ENCODE measurements at places on chromosomes 7 and 10. TPM values are rescaled to one million over a fixed set of nuclear protein-coding genes. Genes with fewer than 3 reads are reported as not detected.
A peak's percentile ranks its signal among the peaks of the same experiment; 100 is the strongest.

DNA sequence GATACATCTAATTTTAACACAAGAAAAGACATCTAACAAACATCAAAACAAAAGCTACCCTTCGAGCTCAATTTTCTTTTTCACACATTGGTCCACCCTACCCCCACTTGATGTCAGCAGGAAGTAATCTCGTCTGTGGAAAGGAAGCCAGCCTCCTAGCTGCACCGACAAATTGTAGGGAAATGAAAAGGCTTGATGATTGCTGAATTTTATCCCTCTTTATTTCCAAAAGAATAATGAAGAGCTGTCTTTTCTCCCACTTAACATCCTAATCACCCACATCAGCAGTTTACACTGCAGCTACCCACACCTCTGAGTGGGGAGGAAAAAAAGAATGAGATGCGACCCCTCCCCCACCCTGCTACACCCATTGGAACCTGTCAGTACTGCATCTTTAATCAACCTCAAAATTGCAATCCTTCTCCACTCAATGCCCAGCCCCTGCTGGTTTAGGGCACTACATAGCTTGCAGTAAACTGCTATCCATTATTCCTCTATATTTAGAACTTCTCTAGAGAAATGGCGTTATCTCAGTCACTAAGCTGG lies 10.6 kb upstream of the CPVL start:
- no peak overlapping the region for H3K27ac ChIP-seq
- no peak for DNase-seq
- H3K4me3 ChIP-seq = no peak overlapping the region
- H3K36me3 ChIP-seq = no peaks in the 10 kb centered on the region

CYP3A4 gene
- not detected for total RNA-seq

GIMAP8 gene
- total RNA-seq = not detected

GRCh38 chr10:93068411-93069244 lies 5.1 kb upstream of the CYP26A1 start:
- H3K27ac ChIP-seq = no peak overlapping the region
- H3K36me3 ChIP-seq = no peaks in the 10 kb centered on the region
- no peak overlapping the region for H3K4me3 ChIP-seq
- H3K27me3 ChIP-seq = peaks cover 86% of the 10 kb centered on the region

OPN4 gene
- not detected for total RNA-seq

DCLRE1A gene
- total RNA-seq = 5.1 TPM

GRCh38 chr10:4262449-4262848 lies 477.4 kb upstream of the KLF6 start:
- no peak for DNase-seq
- no peaks in the 10 kb centered on the region for H3K27me3 ChIP-seq
- H3K36me3 ChIP-seq = no peaks in the 10 kb centered on the region
- no peak overlapping the region for H3K27ac ChIP-seq
- H3K4me3 ChIP-seq = no peak overlapping the region
- H3K4me1 ChIP-seq = peaks cover 7% of the 10 kb centered on the region

DNA sequence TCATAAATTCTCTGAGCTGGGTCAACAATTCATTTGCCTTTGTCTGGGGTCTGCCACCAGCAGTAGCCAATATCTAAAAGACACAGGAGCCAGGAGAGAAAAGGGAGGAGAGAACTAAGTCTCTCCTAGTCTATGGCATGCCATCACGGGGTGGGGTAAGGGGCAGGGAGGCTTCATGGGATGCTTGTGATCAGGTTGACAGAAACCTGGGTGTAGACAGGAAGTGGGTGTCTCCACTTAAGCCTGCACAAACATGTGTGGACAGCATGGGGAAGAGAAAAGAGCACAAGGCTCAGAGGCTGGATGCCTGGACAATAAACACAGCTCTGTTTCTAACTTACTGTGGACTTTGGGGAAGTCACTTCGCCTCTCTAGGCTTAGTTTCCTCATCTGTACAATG lies 11.5 kb upstream of the C10orf53 start:
- peaks cover 5% of the 10 kb centered on the region for H3K27me3 ChIP-seq
- no peak overlapping the region for H3K4me3 ChIP-seq
- no peak overlapping the region for H3K27ac ChIP-seq
- H3K36me3 ChIP-seq = no peaks in the 10 kb centered on the region
- H3K4me1 ChIP-seq = no peaks in the 10 kb centered on the region
- DNase-seq = no peak

GRCh38 chr10:77363210-77363609 lies 274.4 kb downstream of the KCNMA1 start:
- no peak overlapping the region for H3K27ac ChIP-seq
- peaks cover 8% of the 10 kb centered on the region for H3K4me1 ChIP-seq
- H3K27me3 ChIP-seq = no peaks in the 10 kb centered on the region
- no peak for DNase-seq
- no peaks in the 10 kb centered on the region for H3K36me3 ChIP-seq

GRCh38 chr7:16688249-16688648 lies 42.3 kb downstream of the BZW2 start:
- H3K4me3 ChIP-seq = no peak overlapping the region
- peaks cover 56% of the 10 kb centered on the region for H3K36me3 ChIP-seq
- DNase-seq = no peak
- peaks cover under 1% of the 10 kb centered on the region for H3K4me1 ChIP-seq
- H3K27ac ChIP-seq = no peak overlapping the region

HECW1 gene
- total RNA-seq = 2.9 TPM

RHOBTB1 gene
- 32.9 TPM for total RNA-seq

DNA sequence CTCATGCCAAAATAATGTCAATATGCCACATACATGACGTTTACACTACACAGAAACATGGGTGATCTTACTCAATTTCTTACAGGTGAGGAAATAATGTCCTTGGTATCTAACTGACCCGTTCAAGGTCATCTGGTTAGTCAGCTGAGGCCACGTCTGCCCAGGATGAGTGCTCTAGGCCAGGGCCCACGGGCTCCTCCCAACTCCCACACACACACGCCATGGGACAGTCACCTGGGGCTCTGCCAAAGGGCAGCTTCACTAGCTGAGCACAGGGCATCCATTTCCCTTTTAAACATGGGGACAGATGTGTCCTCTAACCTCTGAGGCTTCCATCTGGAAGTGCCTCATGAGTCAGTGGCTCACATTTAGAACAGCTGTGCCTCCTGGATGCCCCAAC lies 123.9 kb downstream of the TNS3 start:
- peaks cover 48% of the 10 kb centered on the region for H3K4me1 ChIP-seq
- no peaks in the 10 kb centered on the region for H3K27me3 ChIP-seq
- H3K4me3 ChIP-seq = no peak overlapping the region
- peak; percentile 96 for DNase-seq
- H3K36me3 ChIP-seq = peaks cover 4% of the 10 kb centered on the region

TRAPPC14 gene
- 7.1 TPM for total RNA-seq

DNA sequence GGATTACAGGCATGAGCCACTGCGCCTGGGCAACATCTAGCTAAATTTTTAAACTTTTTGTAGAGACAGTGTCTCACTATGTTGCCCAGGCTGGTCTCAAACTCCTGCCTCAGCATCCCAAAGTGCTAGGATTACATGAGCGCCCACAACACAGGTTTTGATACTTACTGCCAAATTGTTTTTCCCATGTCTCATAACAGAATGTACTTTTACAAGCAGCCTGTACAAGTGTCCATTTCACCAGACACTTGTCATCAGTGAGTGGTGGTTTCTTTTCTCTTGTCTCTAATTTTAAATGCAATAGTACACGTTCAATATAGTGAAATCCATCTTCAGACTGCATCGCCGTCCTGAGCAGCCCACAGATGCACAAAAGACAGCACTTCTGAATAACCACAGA lies 116.4 kb upstream of the LYZL2 start:
- H3K4me3 ChIP-seq = no peak overlapping the region
- H3K4me1 ChIP-seq = no peaks in the 10 kb centered on the region
- no peaks in the 10 kb centered on the region for H3K36me3 ChIP-seq
- no peaks in the 10 kb centered on the region for H3K27me3 ChIP-seq
- no peak overlapping the region for H3K27ac ChIP-seq

GRCh38 chr10:50422259-50422658 lies 170.9 kb upstream of the ASAH2 start:
- no peaks in the 10 kb centered on the region for H3K27me3 ChIP-seq
- H3K27ac ChIP-seq = no peak overlapping the region
- DNase-seq = no peak
- no peaks in the 10 kb centered on the region for H3K36me3 ChIP-seq

ZPBP gene
- not detected for total RNA-seq

Measured in osteoblast (primary cell).